ENCODE measurements at places on chromosomes 7 and 10.
A peak's percentile ranks its signal among the peaks of the same experiment; 100 is the strongest.

DNA sequence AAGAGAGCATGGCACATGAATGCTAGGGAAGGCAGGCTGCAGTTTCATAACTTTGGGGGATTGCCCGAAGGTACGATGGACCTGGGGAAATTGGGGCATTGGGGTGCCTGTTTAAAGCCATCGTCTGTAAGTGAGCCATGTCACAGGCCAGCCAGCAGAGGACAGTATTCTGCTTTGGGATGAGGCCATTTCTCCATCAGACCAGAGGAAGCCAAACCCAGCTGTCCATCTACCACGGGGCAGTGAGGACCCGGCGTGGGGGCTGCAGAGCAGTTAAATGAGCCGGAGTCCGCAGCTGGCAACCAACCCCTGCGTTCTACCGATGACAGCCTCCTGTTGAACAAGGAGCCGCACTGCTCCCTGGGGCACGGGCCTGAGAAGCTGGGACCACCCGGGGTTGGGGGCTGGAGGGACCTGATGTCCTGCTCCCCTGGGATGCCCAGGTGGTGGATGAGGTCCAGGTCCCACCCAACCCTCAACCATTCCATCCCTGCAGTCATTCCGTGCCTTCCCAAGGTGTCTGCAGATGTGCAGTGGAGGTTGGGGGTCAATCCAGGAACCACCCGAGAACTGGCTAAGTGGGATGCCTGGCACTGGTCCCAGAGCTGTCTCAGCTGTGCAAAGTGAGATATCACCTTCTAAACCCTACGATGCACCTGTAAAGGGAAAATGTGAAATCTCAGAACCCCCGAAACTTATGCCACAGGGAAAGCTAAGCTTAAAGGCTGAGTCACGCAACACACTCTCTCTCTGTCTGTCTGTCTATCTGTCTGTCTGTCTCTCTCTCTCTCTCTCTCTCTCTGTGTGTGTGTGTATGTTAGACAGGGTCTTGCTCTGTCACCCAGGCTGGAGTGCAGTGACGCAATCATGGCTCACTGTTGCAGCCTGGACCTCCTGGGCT lies 12.1 kb upstream of the RHBDD2 start:
- DNase-seq, result no peak

- DNase-seq, result no peak
Measured at GRCh38 chr10:75375838-75376237, 25.7 kb downstream of the ZNF503 start.

DNA sequence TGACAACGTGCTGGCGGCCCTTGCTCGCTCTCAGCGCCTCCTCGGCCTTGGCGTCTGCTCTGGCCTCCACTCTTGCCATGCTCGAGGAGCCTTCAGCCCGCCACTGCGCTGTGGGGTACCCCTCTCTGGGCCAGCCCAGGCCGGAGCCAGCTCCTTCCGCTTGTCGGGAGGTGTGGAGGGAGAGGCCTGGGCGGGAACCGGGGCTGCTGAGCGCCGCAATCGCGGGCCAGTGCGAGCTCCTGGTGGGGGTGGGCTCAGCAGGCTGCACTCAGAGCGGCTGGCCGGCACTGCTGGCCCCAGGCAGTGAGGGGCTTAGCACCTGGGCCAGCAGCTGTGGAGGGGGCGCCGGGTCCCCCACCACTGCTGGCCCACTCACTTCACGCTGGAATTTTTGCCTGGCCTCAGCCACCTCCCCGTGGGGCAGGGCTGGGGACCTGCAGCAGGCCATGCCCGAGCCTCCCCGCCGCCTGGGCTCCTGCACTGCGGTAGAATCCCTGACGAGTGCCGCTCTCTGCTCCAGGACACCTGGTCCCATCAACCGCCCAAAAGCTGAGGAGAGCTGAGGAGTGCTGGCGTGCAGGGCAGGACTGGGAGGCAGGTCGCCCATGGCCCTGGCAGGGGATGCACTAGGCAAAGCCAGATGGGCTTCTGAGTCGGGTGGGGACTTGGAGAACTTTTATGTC lies 372.2 kb upstream of the NRG3 start:
- no peak for DNase-seq

DNA sequence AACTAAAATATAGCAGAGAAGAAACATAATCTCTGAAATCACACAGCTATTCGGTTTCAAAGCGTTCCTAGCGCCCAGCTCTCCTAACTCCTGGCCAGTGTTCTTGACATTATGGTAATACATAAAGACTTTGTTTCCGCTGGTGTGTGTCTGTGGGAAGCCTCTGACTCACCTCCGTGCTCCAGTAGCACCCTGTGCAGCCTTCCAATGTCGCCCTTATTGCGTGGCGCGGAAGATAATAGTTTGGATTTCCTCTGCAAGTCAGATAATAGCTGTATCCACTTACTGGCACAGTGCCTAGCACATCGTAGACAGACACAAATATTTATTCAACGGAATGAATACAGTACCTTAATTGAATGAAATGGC lies 570 bp downstream of the BMS1 start:
- DNase-seq, result peak; percentile 47

GRCh38 chr10:48627984-48628609 lies 23.2 kb upstream of the ARHGAP22 start:
- DNase-seq, result no peak

DNA sequence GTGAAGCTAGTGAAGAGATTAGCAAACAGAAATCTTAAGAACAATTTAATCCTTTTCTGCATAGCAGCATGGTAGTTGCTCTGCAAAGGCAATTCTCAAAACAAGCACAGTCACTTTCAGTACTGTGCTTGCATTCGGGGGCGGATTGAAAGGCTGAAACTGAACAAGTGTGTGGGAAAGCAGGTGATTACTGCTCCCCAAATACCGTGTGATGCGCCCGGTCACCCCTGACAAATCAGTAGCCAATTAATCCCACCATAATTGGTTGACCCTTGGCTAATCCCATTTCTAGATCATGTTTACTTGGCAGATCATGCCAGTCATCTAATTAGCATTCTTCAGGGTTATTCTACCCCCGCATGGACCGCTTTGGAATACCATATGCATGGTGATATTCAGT lies 76.5 kb upstream of the ADRB1 start:
- no peak for DNase-seq

GRCh38 chr7:71539615-71540014 lies 407.7 kb downstream of the GALNT17 start:
- no peak for DNase-seq

DNA sequence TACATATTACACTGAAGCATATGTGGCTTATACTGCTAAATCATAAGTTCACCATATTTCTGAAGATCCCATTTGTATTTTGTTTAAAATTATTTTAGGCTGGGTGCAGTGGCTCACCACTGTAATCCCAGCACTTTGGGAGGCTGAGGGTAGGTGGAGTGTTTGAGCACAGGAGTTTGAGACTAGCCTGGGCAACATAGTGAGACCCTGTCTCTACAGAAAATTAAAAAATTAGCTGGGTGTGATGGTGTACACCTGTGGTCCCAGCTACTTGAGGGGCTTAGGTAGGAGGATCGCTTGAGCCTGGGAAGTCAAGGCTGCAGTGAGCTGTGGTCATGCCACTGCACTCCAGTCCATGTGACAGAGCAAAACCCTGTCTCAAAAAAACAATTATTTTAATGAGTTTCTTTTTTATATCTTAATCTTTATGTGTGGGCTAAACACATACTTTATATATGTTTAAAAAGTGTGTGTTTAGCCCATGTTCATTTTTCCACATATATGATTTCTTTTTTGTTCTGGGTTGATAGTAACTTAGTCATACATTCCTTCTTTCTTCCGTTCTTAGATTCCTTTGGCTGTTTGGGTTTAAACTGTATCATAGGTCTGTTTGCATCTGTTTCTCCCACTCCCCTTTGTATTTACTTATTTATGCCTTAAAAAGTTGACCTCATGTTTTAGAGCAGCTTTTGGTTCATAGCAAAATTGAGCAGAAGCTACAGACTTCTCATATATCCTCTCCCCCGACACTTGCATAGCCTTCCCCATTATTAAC lies 33.5 kb downstream of the RSBN1L start:
- no peak for DNase-seq

- no peak for DNase-seq
Measured at GRCh38 chr7:11650030-11650429, 182.0 kb downstream of the THSD7A start.

GRCh38 chr10:57247271-57247670 lies 886.2 kb upstream of the ZWINT start:
- DNase-seq, result no peak

DNA sequence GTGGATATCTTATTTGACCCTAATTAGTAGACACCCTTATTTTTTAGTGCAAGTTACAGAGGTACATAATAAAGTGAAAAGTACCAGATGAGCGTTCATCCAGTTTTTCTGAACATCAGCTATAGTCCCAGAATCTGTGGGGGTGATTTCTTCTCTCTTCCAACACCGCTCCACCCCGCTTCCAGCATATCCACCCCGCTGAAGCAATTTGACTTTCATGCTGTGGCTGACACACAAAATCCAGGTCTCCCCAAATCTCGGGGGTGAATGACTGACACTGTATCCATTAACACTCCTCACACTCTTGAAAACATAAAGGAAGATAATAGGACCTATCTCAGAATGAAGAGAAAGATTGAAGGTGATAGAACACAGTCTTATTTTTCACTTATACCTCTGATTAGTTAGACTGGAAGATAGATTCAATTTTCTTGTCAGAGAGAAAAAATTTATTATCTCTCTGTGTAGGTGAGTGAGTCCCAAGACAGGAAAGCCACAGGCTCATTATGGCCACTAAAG lies 143.4 kb downstream of the ANLN start:
- no peak for DNase-seq

- no peak for DNase-seq
Measured at GRCh38 chr7:542131-542712, 22.6 kb upstream of the PDGFA start.

DNA sequence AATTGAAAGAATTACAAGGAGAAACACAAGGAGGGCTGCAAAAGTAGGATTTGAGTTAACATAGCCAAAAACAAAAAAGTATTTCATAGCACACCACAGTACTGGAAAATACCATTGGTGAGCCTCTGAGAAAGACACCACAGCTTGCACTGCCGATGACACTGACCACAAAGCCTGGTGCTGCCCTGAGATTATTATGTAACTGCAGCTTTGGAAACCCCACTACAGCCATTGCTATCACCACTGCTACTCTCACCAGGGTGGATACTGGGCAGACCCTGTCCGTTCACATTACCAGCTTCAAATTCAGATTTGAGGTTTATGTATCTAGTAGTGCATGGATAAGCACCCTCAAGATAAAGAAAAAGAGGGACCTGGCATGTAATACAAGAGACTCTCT lies 1246.7 kb upstream of the SORCS1 start:
- no peak for DNase-seq

DNA sequence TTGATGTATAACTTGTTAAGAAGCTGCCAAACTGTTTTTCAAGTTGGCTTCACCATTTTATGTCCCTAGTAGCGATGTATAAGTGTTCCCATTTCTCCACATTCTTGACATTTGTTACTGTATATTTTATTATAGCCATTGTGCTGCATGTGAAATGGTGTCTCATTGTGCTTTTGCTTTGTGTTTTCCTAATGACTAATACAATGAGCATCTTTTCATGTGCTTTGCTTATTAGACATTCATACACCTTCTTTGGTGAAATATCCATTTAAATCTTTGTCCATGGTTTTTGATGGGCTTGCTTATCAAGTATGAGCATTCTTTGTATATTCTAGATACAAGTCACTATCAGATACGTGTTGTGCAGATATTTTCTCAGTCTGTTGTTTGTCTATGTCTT lies 203.0 kb downstream of the CCSER2 start:
- DNase-seq, result no peak

- DNase-seq, result no peak
Measured at GRCh38 chr10:2994221-2994961, 73.0 kb upstream of the PFKP start.

DNA sequence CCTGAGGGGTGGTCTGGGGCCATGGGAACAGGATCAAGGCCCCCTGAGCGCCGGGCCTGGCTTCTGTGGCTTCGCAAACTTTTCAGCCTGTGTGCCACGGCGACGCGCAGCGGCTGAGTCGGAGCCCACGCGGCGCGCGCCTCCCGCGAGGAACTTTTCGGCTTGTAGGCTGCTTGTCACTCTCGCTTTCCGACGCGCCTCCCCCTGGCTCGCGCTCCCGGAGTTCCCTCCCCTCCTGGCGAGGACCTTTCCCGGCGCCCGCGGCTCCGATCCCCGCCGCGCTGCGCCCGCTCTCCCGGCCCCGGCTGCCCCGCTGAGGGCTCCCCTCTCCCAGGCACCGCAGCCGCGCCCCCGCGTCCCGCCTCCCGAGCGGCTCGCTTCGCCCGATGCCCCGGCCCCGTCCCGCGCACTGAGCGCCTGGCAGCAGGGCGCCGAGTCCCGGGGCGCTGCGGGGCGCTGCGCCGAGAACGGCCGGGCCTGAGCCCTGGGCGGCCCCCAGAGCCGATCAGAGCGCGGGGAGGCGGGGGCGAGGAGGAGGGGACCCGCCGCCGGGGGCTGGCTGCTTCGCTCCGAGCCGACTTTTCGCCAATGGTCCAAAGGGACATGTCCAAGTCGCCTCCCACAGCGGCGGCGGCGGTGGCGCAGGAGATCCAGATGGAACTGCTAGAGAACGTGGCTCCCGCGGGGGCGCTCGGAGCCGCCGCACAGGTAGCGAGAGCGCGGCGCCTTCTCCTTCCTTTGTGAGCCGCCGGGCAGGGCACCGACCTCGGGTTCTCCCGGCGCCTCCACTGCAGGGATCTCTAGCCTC lies at the start of gene CACNB2:
TSS of gene CACNB2 (plus strand) at position 276 of the 808 bp plus-strand sequence.
- no peak for DNase-seq

DNA sequence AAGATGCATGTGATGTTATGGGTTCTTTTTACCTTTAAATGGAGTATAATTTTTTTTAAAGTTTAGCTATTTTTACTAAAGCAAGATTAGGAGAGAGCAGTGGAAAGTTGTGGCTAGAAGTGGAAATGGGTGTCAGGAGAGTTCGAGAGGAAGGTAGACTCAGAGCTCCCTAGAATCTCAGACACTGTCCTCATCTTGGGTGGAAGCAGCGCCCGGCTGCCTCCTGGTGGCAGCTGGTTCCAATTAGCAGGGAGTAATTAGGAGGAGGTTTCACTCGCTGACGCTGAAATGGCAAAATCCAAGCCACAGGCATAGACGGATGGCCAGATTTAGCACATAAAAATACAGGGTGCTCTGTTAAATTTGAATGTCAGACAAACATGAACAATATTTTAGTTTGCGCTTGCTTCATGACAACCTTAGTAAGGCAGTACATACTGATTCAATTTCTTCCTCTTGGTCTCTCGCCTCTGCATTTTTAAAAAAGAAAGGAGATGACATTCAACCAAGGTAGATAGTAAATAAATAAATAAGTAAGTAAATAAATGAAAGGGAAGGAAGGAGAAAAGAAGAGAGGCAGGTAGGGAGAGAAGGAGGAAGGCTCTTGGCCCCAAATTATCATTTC lies 58.5 kb downstream of the LGI1 start:
- no peak for DNase-seq

- DNase-seq, result no peak
Measured at GRCh38 chr7:70743531-70744325, 388.2 kb upstream of the GALNT17 start.

DNA sequence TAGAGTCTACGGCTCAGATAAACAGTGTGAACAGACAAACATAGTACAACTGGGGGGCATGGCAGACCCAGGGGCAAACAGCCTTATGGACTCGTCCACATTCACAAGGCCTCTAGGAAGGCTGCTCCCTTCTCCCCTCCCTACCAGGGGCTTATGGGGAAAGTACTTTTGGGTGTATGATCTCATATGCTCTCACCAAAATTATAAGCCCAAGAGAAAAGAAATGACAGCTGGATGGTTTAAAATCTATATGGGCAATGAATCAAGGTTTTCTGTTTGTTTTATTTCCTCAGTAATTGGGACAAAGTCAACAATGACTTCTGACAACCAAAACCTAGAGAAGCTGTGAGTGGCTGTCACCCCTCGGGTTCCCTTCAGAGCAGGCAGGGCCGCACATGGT lies 144.4 kb downstream of the PKD1L1 start:
- DNase-seq, result no peak

Measured in glomerular endothelial cell (primary cell).